Uterus (tissue), 4 donors: ENCODE measurements at places on chromosomes 5 and 9. TPM values are rescaled to one million over a fixed set of nuclear protein-coding genes. Genes with fewer than 3 reads are reported as not detected.

JMY gene
- total RNA-seq = 11.5 TPM

AK3 gene
- 57.9 TPM for total RNA-seq

GGTA1 gene
- 16.3 TPM for total RNA-seq

PTGDS gene
- total RNA-seq = 55.9 TPM

PCDHGA8 gene
- 9.0 TPM for total RNA-seq

PTGS1 gene
- 2.1 TPM for total RNA-seq

INSYN2B gene
- not detected for total RNA-seq

SPINK6 gene
- total RNA-seq = not detected

SLCO6A1 gene
- total RNA-seq = not detected

CDH10 gene
- not detected for total RNA-seq

AHRR gene
- total RNA-seq = not detected

ZNF300 gene
- total RNA-seq = 7.2 TPM

RGS14 gene
- total RNA-seq = 1.5 TPM

DNA sequence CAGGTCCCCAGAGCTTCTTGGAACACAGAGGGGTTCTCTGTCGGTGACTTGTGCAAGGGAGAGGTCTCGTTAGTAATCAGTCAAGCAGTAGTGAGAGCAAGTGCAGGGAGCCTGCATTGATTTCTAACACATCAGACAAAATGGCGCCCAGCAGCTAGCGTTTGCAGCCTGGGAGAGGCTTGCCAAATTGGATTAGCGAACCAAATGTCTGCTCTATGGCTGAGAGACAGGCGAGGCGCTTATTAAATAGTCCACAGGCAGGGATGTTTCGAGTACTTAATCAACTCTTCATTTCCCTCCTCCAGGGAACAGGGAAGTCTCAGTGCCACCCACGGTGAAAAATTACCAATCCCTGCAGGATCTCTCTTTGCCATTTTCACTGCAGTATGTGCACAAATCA, 131.4 kb upstream of the SHB start:
- DNase-seq = no peak

GRCh38 chr5:96035796-96036195, 74.1 kb upstream of the ELL2 start:
- DNase-seq = no peak

- no peak for DNase-seq
Measured at GRCh38 chr5:168697034-168697720, 118.0 kb upstream of the PANK3 start.

DNA sequence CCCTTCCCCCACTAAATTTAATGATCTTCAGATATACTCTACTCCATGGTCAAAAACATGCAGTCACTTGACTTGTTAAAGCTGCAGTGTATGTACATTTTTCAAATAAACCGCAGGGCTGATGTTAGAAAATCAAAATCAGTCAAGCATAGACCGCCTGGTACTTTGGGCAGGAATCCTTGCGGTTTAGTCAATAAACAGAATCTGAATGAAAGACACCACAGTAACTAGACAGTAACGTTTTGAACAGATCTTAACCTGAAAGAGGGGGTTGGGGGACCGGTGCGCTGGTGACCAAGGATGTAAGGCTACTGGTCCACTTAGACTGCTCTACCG, 188.8 kb downstream of the BNC2 start:
- no peak for DNase-seq

- no peak for DNase-seq
Measured at GRCh38 chr5:4188704-4189103, 593.1 kb downstream of the IRX1 start.

DNA sequence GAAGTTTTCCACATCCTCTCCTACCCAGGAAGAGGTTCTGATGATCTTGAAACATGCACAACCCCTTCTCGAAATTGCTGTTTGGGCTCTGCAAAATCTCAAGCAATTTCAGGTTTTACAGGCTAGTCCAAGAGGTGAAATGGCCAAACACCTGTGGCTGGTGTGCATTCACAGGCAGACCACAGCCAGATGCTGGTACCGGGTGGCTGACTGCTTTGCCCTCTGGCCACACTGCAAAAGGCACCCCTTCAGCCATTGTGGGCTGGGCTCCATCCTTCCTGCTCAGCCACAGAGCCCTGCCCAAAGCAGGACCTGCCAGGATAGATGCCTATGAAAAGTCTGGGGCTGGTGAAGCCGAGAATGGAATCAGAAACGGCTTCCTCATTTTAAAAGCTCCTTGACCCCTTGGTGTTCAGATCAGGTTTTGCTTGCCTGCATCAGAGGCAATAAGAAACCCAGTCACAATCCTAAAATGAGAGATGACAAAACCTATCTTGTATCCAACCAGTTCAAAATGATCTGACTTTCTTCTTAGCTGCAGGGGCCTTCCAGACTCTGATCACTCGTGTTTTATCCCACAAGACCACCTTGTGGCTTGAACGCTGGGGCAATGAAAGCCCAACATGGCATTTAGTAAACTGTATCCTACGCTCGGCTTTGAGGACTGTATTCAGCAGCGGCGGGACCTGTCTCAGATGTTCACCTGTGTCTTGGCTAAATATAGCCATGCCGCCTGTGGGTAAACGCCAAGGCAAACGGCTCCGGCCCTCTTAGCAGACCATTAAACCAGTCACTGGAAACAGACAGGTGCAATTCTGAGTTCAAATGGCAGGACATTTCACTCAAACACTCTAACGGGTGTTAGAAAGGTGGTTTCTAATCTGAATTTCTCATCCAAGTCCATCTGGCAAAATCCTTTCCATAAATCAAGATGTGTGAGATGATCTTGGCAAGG, 49.6 kb downstream of the EPB41L4B start:
- DNase-seq = no peak

DNA sequence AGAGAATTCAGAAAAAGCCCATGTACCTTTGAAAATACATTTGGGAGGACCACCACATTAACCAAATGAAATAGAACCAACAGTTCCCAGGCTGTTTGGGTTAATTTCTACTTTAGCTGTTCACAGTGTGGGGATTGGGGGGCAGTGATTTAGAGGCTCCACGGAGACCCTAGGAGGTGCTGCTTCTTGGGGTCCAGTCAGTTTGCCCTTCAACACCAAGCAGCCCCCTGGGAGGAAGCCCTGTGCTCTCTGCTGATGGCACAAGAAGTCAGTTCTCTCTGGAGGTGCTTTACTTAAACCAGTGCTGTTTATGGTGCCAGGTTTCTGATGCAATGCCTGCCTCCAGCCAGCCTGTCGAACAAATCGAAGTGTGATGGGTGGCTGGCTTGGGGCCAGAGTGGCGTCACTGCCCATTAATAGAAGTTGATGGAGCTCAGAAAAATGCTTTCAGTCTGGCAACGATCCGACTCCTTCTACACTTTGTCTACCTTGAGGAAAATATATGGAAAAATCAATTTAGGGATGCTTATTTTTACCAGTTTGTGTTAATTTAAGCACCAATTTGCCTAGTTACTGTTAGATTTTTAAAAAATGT, 134.0 kb downstream of the SNX18 start:
- peak; percentile 77 for DNase-seq

DNA sequence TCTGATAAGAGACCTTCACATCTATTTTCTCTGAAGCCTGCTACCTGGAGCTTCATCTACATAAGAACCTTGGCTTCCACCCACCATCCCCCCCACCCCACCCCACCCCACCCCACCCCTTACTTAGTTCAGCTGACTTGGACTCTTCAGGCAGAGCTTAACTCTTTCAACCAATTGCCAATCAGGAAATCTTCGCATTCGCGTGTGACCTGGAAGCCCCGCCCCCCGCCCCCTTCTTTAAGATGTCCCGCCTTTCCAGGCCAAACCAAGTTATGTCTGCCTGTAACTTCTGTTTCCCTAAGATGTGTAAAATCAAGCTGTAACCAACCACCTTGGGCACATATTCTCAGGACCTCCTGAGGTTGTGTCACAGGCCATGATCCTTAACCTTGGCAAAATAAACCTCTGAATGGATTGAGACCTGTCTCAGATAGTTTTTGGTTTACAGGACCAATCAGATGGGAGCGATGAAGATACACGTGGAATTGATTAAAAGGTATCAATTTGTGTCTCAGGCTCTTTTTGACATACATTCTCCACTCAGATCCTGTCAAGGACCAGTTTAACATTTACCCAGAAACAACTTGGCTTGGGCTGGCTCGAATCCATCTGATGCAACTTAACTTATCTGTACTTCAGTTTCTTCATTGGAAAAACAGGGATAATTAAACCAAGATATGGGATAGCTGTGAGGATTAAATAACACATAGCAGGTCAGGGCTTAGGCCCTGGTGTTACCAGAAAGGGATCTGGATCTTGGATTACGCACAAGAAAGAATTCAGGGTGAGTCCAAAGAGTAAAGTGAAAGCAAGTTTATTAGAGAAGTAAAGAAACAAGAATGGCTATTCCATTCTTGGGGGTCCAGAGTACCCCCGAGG, 43.6 kb downstream of the GALNT12 start:
- no peak for DNase-seq

DNA sequence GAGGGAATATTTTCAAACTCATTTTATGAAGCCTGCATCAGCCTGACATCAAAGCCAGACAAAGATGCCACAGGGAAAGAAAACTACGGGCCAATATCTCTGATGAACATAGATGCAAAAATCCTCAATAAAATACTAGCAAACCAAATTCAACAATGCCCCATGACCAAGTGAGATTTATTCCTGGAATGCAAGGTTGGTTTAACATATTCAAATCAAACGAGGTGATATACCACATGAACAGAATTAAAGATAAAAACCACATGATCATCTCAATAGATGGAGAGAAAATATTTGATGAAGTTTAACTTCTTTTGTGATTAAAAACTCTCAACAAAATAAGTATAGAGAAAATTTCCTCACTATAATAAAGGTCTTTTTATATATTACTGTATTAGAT, 792.0 kb upstream of the ZNF608 start:
- no peak for DNase-seq

GRCh38 chr5:79595086-79595485, 17.2 kb upstream of the TENT2 start:
- DNase-seq = no peak

- no peak for DNase-seq
Measured at GRCh38 chr5:140213370-140213983, 38.5 kb downstream of the CYSTM1 start.

DNA sequence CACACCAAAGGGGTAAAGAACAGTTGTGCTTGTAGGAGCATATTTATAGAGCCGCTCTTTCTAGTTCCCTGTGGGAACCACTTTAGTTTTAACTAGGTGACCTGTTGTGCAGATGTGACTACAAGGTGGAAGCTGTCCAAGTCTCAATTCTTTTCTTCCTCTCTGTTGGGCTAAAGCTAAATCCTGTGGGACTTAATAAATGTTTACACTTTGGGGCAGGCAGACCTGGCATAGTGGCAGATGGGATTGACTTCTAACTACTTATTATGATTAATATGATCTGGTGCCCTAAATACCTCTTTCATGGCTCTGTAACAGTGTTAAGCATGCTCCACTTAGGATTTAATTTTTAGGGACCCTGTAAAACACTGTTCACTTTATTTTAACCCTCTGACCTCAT, 265.3 kb downstream of the KCTD16 start:
- DNase-seq = no peak

DNA sequence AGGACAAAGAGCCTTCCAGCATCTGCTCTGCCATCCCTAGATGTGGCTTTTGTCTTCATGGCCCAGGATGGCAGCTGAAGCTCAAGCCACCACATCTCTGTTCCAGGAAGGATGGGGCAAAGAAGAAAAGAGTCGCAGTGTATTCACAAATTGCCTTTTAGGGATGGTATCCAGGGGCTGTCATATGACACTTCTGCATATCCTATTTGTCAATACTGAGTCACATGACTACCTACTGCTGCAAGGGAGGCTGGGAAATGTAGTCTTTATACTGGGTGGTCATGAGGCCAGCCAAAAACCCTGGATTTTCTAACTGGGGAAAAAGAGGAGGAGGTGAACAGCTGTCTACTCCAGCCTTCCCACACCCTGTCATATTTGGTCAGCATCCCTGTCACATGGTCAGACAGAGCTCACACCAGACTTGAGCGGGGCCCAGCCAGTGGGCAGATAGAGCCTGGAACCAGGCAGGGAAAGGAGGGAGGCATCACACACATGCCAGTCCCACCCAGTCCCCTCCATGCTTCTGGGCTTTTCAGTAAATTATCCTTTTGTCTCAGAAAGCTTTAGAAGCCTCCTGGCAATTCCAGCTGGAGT, 52.0 kb downstream of the OLFM1 start:
- no peak for DNase-seq

DNA sequence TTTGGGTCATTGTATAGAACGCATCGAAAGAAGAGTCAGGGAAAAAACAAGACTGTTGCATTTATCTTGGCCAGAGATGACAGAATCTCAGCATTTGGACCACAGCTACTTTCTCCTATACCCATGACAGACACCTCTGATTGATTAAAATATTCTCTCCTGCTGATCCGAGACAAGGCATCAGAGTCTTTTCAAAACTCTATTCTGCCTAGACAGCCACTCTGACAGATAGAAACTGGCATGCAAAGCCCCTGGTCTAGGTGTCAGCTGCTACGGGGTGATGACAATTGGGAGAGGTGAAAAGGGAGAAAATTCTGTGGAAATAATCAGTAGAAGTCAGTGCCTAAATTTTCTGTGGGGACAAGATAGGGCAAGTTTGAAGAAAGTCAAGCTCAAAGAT, 152.2 kb downstream of the PIK3R1 start:
- DNase-seq = no peak

GRCh38 chr9:124855944-124856765, 2.9 kb downstream of the WDR38 start:
- no peak for DNase-seq

GRCh38 chr9:137075275-137075775, 2.0 kb upstream of the UAP1L1 start:
- DNase-seq = no peak

- no peak for DNase-seq
Measured at GRCh38 chr9:112032743-112033142, 136.1 kb downstream of the UGCG start.

GRCh38 chr5:124301850-124302249, 444.6 kb downstream of the ZNF608 start:
- no peak for DNase-seq

- no peak for DNase-seq
Measured at GRCh38 chr9:19754921-19755320, 33.9 kb downstream of the SLC24A2 start.

- DNase-seq = no peak
Measured at GRCh38 chr9:116450378-116451139, 236.5 kb upstream of the TRIM32 start.

- DNase-seq = no peak
Measured at GRCh38 chr5:88824892-88825583, 57.9 kb downstream of the MEF2C start.

- DNase-seq = no peak
Measured at GRCh38 chr5:147949711-147950573, 43.6 kb upstream of the C5orf46 start.

- DNase-seq = no peak
Measured at GRCh38 chr5:35012796-35013195, 35.0 kb downstream of the AGXT2 start.

- DNase-seq = no peak
Measured at GRCh38 chr5:104573949-104574709, 1011.5 kb upstream of the NUDT12 start.

GRCh38 chr5:169701910-169702451, 64.9 kb downstream of the DOCK2 start:
- no peak for DNase-seq
